ENCODE measurements at places on chromosomes 1 and 21.

GRCh38 chr21:33125680-33126375 is 55.9 kb downstream of the OLIG1 start:
- no peak for DNase-seq

DNA sequence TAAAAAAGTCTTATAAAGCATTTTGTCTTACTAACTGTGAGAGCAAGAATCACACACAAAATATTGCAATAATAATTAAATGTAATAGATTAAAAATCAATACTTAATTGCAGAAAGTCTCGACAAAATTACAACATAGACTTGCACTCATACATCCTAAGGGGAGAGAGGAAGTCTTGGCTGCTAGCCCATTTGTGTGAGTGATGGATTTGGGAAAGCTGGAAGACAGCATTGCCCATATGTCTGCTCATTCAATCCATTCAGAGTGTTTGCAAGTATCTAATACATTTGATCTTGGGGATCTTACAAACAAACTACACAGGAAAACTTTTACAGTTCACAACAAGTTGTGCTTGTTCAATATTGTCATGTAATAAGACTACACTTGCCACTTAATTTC is 140.5 kb downstream of the COL11A1 start:
- DNase-seq: no peak

DNA sequence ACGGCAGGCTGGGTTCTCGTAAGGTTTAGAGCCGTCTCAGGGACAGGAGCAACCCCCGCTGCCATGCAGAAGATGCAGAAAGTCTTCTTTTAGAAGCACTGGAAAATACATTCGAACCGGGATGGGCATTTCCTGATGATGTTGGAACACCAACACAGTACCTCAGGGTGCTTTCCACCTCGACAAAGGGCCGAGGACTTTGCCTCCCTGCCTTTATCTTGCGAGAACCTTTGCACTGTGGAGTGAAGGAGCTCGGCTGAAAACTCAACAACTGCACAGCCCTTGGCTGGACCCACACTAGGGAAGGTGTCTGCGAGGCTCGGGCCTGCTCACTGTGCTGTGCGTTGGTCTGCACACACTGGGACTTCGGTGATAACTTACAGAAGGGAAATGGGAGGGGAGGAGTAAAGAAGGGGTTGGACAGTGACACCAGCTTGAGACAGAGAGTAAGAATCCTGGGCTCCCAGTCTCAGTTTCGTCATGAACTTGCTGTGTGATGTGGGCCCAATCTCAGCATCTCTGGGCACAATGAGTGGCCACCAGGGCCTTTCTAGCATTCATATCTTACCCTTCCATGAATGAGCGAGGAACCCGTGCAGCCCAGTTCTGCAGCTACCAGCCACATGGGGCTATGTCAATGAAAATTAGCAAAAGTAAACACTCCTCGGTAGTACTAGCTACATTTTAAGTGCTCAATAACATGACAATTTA is 18.2 kb downstream of the RCAN1 start:
- no peak for DNase-seq

DNA sequence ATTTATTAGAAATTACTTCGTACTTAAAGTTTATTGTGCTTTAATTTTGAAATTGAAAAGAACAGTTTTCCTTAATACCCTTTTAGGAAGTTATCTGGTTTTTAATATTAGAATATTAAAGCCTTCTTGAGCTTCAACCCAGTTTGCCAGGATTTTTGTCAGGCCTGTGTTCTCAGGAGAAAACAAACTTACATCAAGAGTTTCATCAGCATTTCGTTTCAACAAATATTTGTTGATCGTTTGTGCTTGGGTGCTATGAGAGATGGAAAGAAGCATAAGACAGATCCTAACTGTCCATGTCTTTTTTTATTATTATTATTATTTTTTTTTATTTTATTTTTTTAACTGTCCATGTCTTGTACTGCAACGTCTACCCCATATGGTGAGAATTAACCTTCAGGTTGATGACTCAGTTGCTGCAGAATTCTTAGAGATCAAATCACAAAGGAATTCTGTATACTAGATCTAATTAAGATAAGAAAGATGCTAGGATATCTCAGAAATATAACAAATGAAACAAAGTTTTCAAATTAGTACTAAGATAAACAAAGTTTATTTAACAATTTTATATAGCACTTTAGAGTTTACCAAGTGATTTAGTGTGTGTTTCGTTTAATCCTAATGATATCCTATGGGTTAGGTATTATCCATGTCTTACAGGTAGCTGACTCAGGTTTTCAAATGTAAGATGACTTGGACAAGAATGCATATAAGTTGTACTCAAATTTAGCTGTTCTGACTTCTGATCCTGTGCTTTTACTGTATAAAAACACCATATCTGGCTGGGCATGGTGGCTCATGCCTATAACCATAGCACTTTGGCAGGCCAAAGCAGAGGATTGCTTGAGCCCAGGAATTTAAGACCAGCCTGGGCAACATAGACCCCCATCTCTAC is 14.3 kb downstream of the FBXO28 start:
- DNase-seq: no peak

DNA sequence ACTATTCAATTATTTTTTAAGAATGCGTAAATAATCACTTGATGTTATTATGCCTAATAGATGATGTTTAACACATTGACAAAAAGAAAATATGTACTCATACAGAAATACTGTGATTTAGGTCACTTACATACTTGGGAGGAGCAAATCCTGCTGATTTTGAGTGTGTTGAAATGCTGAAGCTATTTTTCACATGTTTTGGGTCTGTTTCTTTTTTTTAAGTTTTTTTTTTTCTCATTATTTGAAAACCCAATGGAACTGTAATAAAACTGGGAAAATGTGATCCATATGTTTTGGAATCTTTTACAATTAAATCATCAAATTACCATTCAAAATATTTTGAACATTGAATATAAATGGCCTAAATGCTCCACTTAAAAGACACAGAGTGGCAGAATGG is 366.2 kb upstream of the ADAMTS5 start:
- no peak for DNase-seq

DNA sequence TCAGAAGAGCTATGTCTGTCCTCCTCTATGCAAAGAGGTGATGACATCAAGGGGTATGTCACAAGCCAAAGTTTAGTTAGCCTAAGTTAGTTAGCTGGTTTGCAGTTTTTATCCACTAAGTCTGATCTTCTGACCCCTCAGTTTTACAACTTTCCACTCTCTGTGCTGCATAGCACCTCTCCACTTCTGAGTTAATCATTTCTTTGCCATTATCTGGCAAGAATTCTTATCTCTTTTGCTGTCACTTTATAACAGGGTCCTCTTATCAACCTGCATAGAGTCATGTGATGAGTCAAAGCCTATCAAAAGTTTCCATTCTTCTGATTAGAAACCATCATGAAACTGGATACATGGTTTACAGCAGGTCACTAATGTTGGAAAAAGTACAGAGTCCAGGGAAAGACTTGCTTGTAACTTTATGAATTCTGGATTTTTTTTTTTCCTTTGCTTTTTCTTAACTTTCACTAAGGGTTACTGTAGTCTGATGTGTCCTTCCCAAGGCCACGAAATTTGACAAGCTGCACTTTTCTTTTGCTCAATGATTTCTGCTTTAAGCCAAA is at the start of gene NR5A2:
TSS of gene NR5A2 (plus strand) at position 447 of the 560 bp plus-strand sequence. CDS start 138 bp downstream, outside the sequence.
- DNase-seq: no peak

GRCh38 chr1:228824366-228824765 is 89.1 kb downstream of the RHOU start:
- DNase-seq: no peak

DNA sequence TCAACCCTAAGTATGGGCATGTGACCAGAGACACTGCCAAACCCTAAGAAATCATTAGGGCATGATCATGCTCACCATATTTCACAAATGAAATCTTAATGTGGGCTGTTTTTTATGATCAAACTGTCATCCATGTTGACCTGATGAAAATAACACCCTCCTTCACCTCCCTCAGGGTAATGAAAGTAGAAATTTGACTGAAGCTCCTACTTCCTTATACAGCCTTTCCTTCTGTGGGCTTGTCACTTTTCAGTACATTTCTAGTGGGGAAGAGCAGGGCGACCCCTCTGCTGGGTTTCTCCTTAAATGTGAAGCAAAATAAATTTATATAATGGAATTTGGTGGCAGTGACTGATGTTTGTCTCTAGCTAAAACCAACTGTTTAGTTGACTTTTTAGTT is 25.9 kb downstream of the IVNS1ABP start:
- DNase-seq: no peak

- no peak for DNase-seq
Observed at GRCh38 chr1:36101546-36101945, 12.9 kb downstream of the ADPRS start.
